Activated CD8-positive, alpha-beta memory T cell treated with anti-CD3 and anti-CD28 coated beads for 36 hours (primary cell): ENCODE measurements at places on chromosomes 12 and 14. TPM values are rescaled to one million over a fixed set of nuclear protein-coding genes. Genes with fewer than 3 reads are reported as not detected.

Gene KRT8
- total RNA-seq = not detected

Gene NUBPL
- 12.5 TPM for total RNA-seq

Gene RBP5
- not detected for total RNA-seq

Gene KRT74
- not detected for total RNA-seq

Gene CD27
- 134 TPM for total RNA-seq

Gene IAPP
- not detected for total RNA-seq

Gene ZNF891
- total RNA-seq = 1.9 TPM

Gene RNASE4
- total RNA-seq = 0.57 TPM

Gene PPP4R3A
- 127 TPM for total RNA-seq

Gene NEUROD4
- not detected for total RNA-seq

Gene FGF6
- total RNA-seq = not detected

Gene CACNA2D4
- 6.2 TPM for total RNA-seq

Gene IRAK3
- total RNA-seq = 0.25 TPM

Gene SDSL
- total RNA-seq = not detected

Gene BDKRB1
- total RNA-seq = not detected

Gene IL22
- total RNA-seq = 1.3 TPM

Gene CAND1
- total RNA-seq = 207 TPM

Gene LUM
- not detected for total RNA-seq

Gene NT5DC3
- total RNA-seq = 12.7 TPM

Gene FSCB
- total RNA-seq = not detected

Gene RDH5
- total RNA-seq = 5.2 TPM

Gene SERPINA12
- not detected for total RNA-seq

Gene KCNJ8
- total RNA-seq = not detected

Gene RNU4-1
- total RNA-seq = 702 TPM

Gene MED6
- total RNA-seq = 57.1 TPM

Gene PLEKHH1
- 1.6 TPM for total RNA-seq

Gene A2M
- total RNA-seq = not detected

Gene DPY19L2
- total RNA-seq = 8.7 TPM
